ENCODE measurements at places on chromosomes 12 and 14.

DNA sequence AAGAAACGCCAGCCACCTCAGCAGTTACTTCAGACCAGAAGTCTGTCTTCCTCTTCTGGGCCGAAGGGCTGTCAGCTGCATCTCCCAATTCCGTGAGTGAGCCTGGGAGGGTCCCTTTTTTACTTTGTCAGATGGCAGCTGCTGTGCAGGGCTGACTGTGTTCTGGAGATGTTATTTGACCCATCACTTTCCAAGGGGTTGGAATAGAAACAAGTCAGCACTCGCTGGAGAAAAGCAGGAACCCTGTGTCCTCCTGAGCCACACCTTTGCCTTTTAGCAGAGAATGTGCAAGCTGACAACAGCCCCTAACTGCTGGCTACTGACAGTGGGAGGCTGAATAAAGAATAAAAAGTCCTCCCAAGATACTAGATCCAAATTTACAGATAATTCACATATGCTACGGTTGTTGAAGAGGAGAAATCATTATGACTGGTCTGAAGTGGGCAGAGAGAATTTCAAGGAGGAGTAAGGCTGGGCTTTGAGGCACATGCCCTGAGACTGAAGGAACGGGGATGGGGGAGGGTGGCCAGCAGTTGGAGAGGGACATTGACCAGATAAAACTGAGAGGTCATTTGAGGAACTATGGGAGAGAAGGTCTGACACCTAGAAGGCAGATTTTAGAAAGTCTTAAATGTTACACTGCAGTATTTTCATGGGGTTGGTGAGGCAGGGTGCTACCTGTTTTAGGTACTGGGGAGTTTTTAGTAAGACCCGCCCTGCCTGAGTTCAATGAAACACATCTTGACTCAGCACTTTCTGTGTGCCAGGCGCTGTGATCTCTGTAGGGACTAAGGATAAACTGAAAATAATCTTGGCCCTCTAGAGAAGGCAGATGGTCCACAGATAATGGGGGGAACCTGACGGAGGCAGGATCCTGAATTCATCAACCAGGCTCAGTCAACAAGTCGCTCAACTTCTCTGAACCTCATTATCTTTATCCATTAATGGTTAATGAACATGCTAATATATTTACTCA is 27.4 kb downstream of the FAM234B start:
- no peak for DNase-seq

GRCh38 chr14:58914279-58914855 is 274.1 kb upstream of the DAAM1 start:
- no peak for DNase-seq

GRCh38 chr12:32117316-32117715 is 10.7 kb downstream of the BICD1 start:
- DNase-seq = no peak

DNA sequence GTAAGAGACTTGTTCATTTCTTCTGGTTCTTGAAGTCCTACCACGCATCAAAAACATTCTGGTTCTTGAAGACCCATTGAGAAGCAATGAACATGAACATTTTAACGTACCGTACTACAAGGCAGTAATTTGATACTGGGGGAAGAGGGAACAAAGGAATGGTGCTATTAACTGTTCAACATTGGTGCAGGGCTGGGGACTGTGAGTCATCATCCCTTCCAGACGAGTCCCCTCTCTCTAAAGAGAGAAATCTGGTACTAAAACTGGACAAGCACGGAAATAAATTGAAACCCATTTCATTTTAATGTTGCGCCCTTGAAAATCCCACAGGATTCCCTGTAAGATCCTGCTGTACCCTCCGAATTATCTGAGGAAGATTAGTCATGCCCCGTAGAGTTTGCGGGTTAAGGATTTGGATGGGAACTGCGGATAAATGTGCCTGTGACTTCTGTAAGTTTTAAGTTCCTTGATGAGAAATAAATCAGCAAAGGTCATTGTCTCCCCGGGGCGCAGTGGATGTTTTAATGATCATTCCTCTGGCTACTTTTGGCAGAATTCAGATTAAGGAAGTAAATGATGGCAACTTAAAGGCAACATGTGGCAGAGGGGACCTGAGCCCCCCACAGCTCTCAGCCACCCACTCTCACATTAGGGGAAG is 78.6 kb downstream of the KCNK13 start:
- no peak for DNase-seq

GRCh38 chr12:26630546-26631027 is 202.4 kb downstream of the ITPR2 start:
- no peak for DNase-seq

- DNase-seq = no peak
Measured at GRCh38 chr14:65938738-65939137, 526.2 kb downstream of the FUT8 start.

GRCh38 chr14:60640859-60641741 is 8.2 kb downstream of the SIX1 start:
- no peak for DNase-seq

GRCh38 chr12:63013302-63013701 is 78.4 kb upstream of the PPM1H start:
- DNase-seq = no peak

DNA sequence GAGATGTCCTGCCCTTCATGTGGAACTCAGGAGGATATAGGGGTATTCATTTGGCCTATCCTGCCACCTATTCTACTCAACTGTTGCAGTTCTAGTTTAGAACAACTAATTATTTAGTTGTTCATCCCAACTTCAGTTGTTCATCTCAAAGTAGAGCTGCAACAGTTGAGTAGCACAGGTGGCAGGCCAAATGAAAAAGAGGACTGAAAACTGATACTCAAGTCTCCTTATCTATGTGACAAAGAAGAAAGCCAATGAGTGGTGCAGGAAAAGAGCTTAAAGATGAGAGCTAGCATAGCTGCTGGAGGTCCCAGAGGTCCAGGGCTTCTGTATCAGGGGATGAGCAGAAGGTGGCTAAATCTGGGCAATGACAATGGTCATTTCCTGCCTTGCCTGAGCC is 148.9 kb upstream of the KITLG start:
- no peak for DNase-seq

- DNase-seq = no peak
Measured at GRCh38 chr14:55240526-55241178, 30.6 kb upstream of the FBXO34 start.

- DNase-seq = no peak
Measured at GRCh38 chr12:53869500-53869899, 69.1 kb upstream of the HOXC13 start.

GRCh38 chr14:90034156-90034555 is 27.6 kb upstream of the KCNK13 start:
- no peak for DNase-seq

DNA sequence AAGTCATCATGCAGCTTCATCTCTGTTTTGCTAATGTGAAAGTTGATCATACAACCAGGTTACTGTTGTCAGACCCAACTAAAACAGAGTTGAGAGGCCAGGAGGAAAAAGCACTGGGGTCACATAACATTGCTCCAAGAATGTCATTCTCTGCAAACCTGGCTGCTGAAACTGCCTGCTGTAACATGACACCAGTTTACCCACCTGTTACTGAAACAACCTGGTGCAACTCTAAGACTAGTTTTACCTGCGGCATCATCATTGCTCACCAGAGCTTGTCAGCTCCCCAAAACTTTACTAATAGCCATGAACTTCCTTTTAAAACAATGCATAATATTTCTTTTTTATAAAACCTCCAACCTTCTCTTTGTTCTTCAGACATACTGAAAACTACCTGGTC is 30.7 kb upstream of the DEGS2 start:
- no peak for DNase-seq

DNA sequence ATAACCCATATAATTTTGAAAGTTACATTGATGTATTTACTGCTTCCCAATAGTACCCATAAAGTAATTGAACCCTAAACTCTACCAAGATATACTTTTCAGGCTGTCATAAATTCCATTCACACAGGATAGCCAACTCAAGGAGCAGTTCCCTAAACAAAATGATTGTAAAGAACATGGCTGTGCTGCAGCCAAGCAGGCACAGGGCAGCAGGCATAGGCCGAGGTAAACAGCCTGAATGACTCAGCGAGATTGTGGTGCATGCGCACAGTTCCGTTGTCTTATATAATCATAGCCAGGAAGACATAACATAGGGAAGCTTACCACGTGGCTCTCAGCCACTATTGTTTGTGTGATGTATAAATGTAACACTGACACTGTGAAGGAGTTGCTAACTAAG is 344.9 kb downstream of the FSCB start:
- DNase-seq = no peak

- peak; percentile 42 for DNase-seq
Measured at GRCh38 chr12:31368666-31369361, 42.9 kb upstream of the SINHCAF start.

DNA sequence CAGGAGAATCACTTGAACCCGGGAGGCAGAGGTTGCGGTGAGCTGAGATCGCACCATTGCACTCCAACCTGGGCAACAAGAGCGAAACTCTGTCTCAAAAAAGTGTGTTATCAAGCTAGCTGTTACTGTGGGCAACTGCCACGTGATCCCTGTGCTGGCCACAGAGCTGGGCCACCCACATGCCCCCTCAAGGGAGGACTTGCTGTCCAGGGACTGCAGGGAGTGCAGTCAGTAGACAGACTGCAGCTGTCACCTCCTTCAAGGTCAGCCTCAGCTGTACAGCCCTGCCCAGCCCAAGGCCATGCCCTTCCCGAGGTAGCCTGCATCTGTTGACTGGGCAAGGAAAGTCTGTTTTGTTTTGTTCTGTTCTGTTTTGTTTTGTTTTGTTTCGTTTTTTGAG is 46.6 kb upstream of the BICDL1 start:
- DNase-seq = no peak

DNA sequence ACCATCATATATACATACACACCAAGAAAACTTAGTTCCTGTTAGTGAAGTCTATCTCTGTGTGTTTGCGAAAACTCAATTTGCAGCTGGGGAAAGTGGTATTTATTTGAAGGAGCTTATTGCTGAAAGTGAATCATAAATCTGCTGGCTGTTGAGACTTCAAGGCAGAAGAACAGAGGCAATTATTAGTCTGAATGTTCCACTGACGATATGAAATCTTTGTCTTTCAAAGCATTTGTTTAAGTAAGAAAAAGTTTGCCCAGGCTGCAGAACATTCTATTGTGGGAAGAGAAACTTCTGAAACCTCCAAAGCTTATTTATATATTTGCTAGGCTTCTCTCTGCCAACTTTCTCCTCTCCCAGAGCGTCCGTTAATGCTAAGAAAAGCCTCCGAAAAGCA is 255.7 kb upstream of the TMPO start:
- no peak for DNase-seq

- DNase-seq = no peak
Measured at GRCh38 chr14:59075506-59075905, 113.0 kb upstream of the DAAM1 start.

DNA sequence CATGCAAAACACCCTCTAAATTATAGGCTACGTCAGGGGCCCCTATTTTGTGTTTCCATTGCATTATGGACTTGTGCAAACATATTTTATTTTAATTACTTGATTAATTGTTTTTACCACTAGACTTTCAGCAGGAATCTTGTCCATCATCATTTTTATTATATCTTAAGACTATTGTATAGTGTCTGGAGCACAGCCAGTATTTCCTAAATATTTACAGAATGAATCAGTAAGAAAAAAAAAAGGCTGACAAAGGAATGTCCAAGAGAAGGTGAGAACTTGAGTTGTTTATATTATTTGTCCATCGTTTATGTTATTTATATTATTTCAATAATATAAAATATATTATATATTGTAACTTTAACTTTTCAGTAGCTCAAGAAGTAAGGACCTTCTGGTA is 664.7 kb downstream of the SLC6A15 start:
- no peak for DNase-seq

DNA sequence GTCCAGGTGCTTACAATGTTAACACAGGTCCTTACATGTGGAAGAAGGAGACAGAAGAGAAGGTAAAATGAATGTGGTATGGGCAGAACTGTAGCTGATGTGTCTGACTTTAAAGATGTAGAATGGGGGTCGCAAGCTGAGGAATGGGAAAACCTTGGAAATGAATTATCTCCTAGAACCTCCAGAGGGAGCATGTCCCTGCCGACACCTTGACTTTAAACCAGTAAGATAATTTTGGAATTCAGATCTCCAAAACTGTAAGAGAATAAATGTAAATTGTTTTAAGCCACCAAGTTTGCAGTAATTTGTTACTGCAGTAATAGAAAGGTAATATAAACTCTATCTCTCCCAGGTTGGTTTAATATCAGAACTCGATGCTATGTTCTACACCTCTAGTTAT is 80.1 kb upstream of the ALG10 start:
- DNase-seq = no peak

DNA sequence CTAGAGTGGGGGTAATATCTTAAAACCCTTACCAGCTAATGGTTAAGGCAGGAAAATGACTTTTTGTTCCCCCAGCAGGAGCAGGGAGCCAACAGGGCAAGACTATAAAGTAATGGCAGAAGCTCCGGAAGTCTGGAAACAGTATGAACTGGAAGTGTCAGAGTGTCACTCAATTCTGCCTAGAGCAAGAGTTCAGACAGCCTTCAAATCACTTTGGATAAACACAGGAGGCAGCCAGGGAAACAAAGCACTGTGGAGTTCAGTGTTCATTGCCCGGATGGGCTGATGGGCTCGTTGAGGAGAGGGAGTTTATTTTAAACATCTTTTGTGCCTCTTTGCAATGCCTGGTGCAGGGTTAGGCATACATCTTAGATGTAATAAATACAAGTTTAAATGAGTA is 16.5 kb upstream of the DYRK2 start:
- DNase-seq = no peak

GRCh38 chr12:109963743-109964429 is 32.3 kb downstream of the GIT2 start:
- DNase-seq = no peak

DNA sequence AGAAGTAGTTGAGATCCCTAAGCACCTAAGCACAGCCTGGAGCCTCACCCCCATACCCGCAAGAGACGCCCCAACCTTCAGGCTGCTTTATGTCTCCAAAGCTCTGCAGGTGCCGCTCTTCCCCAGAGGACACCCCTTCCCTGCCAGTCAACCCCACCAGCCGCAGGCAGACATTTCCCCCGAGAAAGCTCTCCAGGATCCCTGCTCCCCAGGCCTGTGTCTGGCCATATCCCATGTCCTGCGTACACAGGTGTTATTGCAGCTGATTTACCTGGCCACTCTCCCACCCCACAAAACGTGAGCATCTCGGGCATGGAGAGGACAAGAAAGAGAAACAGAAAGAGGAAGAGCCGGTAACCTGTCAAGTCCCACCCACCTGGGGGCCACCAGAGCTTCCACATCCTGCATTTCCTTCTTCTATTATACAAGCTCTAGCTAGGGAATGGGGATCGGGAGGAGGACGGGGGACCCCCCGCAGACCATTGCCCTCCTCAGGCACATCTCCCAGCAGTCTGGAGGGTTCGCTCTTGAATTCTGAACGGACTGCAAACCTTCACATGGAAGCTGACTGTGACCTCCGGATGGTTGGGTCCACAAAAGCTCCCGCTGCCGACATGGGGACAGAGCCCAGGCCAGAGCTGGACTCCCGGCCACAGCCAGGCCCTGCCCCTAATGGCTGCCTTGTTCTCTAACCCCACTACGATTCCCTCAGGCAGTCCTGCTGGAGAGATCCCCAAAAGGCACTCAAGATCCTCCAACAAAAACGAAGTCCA is 17.6 kb downstream of the CCDC88C start:
- DNase-seq = no peak

- no peak for DNase-seq
Measured at GRCh38 chr12:93743229-93743998, 66.2 kb downstream of the CRADD start.

- no peak for DNase-seq
Measured at GRCh38 chr14:78297858-78298257, 127.7 kb downstream of the NRXN3 start.
